ENCODE measurements at places on chromosomes 11 and 22.

- DNase-seq: no peak
These were observed 12.1 kb downstream of the ELP4 start for GRCh38 chr11:31521497-31522150.

GRCh38 chr11:305844-306211 lies 1.8 kb upstream of the IFITM2 start:
- DNase-seq: no peak

- DNase-seq: no peak
These were observed 108.5 kb upstream of the SORL1-AS1 start for GRCh38 chr11:121561240-121561639.

- DNase-seq: no peak
These were observed 21.7 kb downstream of the TENM4 start for GRCh38 chr11:79419120-79419519.

DNA sequence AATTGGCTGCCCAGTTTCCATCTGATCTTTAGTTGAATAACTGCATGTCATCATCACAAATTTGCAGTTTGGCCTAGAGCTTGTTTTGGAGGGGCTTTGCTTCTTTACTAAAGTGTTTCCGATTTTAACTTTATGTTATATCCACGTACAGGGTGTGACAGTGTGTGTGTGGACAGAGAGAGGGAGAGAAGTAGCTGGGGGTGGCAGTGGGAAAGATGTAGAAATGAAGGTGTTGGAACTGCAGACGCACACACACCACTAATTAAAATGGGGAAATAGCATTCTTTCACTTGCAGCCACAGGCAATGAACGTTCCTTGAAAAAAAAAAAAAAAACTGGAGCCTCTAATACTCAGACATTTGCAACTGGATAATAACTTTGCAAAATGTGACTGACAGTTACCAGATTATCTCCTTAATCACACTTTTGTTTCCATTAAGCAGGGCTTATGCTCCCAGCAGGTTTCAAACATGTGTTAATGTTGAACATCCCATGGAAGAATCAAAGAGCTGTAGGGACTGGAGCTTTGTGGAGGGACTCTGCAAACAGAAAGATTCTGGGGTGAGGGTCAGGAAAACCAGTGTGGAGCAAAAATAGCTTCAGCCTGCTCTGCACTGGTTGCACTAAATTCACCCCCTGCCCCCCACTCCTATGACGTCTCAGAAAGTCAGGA lies 238.1 kb upstream of the TENM4 start:
- no peak for DNase-seq

GRCh38 chr11:17738151-17738973 lies 3.8 kb downstream of the KCNC1 start:
- no peak for DNase-seq

- DNase-seq: no peak
These were observed 33.8 kb downstream of the RAB30 start for GRCh38 chr11:83037877-83038276.

- DNase-seq: no peak
These were observed 63.8 kb downstream of the IMMP1L start for GRCh38 chr11:31445621-31446020.

DNA sequence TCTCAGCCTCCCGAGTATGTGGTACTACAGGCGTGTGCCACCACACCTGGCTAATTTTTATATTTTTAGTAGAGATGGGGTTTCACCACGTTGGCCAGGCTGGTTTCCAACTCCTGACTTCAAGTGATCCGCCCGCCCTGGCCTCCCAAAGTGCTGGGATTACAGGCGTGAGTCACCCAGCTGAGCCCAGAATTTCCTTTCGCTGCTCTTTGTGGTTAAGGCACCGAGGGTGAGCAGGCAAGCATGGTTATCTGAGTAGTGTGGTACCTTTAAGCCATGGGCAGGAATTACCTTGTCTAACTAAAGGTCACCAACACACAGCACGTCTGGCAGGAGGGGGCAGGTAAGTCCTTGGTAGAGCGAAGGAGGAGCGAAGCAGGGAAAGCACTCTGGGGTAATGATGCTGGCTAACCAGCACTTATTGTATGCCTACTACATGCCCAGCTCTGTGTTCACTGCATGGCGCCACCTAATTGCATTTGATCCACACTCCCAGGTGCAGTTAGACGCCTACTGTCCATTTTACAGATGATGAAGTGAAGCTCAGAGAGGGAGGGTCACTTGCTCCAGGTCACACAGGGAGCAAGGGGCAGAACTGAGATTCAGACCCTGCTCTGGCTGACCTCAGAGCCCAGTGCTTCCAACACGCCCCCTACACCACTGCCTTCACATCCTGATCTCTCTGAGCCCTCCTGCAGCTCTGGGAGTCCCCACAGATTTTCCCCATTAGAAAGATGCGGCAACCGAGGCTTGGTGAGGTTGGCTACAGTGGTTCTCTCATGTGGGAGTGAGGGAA lies 45.7 kb downstream of the TRIOBP start:
- DNase-seq: no peak

DNA sequence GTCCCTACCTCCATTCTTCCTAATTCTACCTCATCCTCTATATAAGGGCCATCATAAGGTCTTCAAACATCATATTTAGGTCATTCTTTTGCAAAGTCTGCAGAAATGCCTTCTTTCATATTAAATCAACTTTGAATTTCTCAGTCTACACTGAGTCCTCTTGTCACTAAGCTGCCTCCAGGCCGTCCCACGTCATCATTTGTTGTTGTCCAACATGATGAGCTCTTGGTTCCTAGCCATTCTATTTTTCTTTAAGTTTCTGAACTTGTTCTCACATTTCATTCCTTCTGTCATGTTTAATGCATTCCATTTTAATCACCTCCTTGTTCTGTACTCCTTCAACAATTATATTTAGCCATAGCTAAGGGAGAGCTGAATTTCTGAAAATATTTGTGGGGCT lies 59.2 kb upstream of the PGR start:
- no peak for DNase-seq

- DNase-seq: no peak
These were observed 13.6 kb downstream of the DGCR8 start for GRCh38 chr22:20093418-20094196.

DNA sequence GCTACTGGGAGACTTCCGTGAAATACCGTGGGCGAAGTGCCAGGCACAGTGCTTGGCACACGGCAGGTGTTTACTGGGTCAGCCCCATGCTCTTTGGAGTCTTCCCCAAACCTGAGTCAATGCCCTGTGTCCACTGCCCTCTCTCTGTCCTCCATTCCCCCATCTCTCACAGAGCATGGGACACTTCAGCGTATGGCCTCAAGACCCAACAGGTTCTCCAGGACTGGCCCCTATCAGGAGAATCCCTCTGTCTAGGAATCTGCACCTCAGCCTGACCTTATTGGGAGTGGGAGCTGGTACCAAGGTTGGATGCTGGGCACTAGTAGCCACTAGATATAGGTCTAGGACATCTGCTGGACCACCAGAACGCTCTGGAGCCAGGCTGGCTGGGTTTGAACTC lies 67.2 kb upstream of the LMO1 start:
- DNase-seq: no peak

DNA sequence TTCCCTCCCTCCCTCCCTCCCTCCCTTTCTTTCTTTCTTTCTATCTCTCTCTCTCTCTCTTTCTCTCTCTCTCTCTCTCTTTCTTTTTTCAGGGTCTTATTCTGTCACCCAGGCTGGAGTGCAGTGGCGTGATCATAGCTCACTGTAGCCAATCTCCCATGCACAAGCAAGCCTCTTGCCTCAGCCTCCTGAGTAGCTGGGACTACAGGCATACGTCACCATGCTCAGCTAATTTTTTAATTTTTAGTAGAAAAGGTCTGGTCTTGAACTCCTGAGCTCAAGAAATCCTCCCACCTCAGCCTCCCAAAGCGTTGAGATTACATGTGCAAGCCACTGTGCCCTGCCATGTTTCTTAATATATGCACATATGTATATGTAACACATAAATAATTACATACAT lies 19.0 kb downstream of the TSKU start:
- DNase-seq: no peak

- no peak for DNase-seq
These were observed 121.1 kb downstream of the NTM start for GRCh38 chr11:131491503-131491902.

DNA sequence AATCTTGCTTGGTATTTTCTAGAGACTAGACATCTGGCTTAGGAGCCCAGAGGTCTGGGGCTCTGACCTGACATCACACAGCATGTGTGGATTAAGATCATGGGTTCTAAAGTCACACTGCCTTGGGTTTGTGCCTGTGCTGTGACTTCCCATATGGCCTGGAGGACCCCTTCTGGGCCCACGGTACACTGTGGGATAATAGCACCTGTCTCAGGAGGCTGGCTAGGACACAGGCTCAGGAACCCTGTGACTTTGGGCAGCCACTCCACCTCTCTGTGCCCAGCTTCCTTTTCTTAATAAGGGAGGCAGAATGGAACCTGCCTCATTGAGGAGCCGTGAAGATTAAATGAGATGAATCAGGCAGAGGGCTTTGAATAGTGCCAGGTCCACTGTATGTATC lies 99.2 kb upstream of the B3GAT1 start:
- DNase-seq: no peak

GRCh38 chr11:63298258-63298657 lies 54.9 kb upstream of the SLC22A25 start:
- no peak for DNase-seq

DNA sequence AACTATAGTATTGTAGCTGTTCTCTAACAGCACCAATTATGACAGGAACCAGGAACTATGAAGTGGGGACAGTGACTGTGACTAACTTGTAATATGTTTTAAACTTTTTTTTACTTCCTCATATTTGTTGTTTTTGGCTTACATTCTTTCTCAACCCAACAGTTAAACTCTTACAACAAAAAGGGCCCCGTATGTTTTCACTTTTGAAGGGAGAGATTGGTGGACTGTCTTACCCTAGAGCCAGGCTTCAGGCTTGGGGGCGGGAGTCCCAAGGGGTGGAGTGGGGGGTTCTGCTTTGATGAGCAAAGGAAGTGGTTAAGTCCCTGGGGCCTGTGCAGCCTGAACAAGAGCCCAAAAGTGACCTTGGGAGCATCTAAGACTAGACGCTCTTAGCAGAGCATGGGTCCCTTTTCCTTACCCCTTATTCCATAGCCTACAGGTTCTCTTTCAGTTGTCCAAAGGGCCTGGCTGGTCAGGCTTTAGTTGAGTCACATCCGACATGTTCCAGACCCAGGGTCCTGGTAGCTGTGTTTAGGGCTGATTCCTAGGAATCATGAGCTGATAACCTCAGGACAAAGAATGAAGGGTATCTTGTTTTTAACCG lies 38.8 kb downstream of the STIM1 start:
- no peak for DNase-seq

- no peak for DNase-seq
These were observed 1.7 kb downstream of the CREBZF start for GRCh38 chr11:85663080-85663752.

GRCh38 chr11:68090706-68091105 lies 30.5 kb downstream of the CHKA start:
- no peak for DNase-seq

DNA sequence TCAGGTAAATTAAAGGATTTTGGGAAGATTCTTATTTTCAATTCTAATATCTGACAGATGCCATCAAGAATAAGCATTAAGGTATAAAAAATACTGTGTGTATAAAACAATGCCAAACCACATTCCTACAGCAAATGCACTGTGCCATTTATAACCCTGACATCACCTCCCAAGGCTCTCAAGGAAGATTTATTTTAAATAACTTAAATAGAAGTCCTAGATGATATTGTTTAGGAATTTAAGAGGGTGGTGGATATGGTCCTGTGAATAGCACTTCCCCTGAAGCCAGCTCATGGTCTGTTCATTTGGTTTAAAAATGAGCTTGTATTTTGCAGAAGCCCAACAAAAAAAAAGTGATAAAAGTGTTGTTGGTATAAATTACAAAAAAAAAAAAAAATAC lies 32.1 kb downstream of the PPIL2 start:
- no peak for DNase-seq

DNA sequence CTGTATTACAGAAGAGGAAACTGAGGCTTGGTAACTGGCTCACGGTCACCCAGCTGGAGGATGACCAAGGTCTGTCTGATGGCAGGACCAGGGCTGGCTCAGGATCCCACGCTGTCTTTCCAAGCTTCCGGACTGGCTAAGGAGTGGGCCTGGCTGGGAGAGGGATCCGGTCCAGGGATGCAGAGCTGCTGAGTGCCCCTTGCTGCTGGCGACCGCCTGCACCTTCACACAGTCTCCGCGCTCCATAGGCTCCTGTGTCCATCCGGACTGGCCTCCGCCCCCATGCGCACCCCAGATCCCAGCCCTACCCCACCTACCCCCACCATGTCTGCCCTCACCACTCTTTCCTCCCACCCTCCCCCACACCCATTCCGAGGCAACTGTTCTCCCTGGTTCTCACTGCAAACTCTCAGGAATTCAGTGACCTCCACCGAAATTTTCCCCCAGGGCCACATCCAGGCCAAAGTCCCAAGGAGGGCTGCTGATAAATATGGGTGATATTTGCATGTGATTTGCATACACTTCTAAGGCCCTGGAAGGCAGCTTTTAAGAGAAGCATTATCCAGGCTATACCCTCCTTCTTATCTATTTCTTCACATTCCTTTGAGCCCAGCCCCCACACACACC lies 48.5 kb upstream of the SLC35C1 start:
- no peak for DNase-seq

DNA sequence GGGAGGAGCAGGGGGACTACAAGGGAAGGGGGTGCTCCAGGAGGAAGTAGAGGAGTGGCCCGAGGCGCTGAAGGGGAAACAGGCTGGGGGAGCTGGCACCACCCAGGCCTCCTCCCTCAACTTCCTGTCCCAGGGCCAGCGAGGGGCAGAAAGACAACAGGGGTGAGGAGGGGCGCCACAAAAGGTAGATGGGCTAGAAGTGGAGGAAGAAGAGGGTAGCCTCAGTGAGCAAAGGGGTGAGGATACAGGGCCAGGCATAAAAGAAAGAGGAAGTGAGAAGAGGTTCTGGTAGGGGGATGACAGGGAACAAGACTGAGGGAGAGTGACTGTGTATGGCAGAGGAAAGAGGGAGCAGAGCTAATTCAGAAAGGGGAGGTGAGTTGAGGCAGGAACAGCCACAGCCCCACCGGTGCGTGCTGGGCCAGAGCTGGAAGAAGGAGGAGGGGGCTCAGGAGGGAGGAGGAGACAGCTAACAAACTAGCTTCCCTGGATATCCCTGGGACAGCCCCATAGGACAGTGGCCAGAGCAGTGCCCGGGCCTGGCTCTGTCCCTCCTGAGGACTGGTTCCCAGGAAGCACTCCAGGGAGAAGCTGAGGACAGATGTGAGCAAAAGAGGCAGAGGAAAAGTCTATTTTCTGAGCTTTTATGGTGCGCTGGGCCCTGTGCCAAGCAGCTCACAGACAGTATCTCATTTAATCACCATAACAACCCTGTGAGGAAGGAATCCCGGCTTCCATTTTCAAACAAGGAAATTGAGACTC lies 8.5 kb downstream of the DCHS1 start:
- no peak for DNase-seq
